ENCODE measurements at places on chromosomes 6 and 20.

DNA sequence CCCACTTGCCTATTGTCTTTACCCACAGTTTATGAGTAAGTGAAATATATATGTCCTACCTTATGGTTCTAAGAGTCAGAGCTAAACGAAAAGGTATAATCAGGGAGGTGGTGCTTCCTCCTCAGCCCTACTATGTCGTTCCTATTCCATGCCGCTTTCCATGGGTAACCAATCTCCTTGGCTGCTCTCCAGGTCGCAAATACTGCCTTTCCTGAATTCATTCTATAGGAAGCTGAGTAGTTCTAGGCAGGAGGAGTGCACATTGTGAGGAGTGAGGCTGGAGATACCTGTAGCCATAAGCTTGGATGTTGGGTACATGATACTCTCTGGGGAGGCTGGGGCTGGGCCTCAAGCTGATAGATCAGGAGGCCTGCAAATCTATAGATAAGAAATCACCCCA, 5.8 kb downstream of the IL20RA start:
- DNase-seq, result no peak

DNA sequence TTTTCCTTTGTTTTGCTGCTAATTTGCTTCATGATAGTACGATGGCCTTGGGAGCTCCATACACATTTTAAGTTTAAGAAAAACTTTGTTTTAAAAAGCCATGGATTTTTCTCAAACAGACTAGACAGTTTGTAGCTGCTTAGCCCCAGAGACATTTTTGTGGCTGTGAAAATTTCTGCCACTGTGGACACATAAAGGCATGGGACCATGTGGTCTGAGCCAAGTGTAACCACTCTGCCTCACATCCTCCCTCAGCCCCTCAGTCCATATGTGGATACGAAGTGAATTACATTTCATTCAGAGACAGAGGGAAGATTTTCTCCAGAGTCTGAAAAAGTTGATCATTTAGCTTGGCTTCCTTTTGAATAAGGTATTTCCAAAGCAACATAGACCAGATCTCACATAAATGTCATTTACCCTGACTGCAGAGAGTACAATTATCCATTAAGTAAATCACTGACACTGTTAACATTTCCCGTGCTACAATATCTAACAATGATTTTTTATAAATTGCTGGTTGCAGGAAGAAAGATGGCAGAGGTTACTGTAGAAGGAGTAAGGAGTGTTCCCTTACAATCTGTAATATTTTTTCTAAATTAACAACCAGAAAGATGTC, 87.4 kb downstream of the GJA1 start:
- DNase-seq, result no peak

- DNase-seq, result no peak
These were observed 134.0 kb downstream of the QRSL1 start for GRCh38 chr6:106763361-106763760.

DNA sequence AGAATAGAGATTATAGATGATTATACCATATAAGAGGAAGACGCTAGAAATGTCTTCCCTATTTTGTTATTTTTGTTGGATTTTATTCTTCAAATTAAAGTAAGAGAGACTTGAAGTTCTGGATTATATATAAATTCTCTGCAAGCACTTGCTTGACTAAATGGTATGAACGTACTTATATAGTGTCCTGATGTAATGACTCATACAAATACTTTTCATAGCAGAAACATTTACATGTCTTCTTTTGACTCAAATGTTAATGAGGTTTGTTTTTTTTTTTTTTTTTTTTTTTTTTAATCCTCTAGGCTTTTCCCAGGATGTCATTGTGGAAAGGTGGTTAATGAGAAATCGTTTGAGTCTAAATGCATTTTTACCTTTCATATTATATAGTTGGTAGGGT, 55.0 kb downstream of the PDE7B start:
- DNase-seq, result no peak

DNA sequence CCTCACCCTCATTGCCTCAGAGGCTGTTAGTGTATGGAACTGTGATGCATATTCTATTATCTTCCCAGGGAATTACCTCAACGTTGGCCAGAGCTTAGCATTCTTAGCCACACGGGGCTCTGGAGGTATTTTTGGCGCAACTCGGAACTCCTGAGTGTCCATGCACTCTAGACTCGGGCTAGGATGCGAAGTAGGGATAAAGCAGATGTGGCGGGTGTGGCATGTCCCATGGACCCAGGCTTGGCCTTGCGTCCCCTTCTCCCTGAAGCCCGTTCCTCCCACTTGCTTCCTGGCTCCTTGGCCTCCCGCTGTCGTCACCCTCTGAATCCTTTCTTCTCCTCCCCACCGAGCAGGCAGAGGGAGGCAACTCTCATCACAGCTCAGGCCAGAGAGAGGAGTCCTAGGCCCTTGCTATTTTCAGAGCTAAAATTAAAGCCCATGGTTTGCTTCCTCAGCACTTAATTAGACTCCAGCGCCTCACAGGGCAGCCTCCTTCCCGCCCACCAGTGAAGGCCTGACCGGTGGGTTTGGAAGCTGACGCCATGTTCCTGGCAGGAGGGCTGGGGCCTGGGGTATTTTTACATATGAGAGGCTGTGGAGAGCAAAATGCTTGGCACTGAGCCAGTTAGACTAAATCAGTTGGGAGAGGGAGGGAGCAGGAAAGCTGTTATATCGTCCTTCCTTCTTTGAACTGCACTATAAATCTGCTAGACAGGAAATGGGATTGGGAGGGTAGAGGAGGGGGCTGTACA, 138.7 kb downstream of the FOXO3 start:
- DNase-seq, result no peak

DNA sequence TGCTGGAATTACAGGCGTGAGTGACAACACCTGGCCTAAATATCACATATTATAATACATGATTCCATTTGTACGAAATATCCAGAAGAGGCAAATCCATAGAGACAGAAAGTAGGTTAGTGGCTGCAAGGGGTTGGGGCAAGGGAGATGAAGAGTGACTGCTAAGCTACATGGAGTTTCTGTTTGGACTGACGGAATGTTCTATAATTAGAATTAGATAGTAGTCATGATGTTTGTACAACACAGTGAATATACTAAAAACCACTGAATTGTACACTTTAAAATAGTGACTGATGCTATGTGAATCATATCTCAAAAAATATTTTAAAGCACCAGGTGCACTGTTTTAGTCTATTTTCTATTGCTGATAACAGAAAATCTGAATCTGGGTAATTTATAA, 3.7 kb upstream of the HEBP2 start:
- DNase-seq, result no peak

GRCh38 chr20:8043687-8044282, 24.2 kb upstream of the TMX4 start:
- DNase-seq, result peak; percentile 9
